ENCODE measurements at places on chromosomes 11 and 22.

- no peak for DNase-seq
Measured at GRCh38 chr22:17700778-17701177, 62.2 kb downstream of the BCL2L13 start.

DNA sequence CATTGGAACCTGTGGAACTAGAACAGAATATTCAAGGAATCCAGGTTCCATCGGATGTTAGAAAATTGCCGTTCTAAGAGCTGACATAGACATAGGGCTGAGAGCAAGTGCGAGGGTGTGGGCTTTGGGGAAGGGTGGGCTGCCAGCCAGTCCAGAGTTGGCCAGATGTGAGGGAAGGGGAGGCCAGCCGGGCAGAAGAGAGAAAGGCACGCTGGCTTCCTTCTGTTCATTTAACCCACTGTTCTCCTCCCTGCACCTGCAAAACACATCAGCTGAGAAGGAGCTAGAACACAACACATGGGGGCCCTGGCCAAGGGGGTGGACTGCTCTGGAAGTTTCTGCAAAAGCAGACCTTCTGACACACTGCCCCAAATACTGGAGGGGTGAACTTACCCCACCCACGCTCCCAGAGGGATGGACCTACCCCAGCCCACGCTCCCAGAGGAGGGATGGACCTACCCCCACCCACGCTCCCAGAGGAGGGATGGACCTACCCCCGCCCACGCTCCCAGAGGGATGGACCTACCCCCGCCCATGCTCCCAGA lies 98.0 kb downstream of the SHANK2 start:
- DNase-seq = no peak

DNA sequence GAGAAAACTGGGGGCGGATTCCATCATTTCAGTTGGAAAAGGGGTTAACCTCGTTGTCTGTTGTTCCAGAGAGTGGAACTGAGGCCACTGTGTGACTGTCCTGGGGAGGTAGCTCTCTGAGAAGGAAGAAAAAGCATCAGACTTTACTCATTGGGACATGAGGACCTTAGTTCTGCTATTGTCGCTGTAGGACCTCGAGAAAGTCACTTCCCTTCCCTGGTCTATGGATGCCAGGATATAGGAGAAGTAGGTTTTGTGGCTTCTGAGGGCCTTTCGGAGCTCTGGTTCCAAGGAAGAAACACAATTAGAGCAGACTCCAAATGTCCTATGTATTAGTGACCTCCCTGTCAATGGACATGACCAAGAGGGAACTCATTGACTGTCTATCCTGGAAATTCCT lies 6.2 kb downstream of the MYO18B start:
- DNase-seq = no peak

DNA sequence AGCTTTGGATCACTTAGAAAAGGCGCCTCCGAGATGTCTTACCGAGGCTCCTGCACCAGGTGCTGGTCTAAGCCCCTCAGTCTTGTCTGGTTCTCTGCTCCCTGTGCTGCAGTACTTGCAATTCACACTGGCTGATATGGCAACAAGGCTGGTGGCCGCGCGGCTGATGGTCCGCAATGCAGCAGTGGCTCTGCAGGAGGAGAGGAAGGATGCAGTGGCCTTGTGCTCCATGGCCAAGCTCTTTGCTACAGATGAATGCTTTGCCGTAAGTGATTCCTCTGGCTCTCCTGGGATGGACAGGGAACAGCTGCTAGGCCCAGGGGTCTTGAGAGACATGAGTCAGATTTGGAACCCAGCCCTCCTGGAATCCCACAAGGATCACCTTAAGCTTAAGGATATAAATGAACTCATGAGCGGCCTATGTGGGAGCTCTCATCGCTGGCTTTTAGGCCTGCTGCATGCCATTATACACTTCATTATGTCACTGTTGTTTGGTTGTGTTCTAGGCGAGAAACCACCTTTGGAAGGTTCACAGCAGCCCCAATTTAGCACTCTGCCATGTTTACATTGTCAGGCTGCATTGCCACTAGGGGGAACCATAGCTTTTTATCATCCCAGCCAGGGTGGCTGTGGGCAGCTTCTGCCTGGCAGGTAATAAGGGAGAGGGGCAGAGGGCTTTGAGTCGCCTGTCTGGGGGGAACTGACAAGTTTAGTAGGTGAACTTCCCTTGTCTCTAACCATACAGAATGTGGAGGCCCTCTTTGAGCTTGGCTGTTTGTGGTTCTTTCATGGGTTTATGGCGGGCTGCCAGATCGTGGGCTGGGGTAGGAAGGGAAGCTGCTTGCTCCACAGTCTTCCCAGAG lies 8.5 kb downstream of the ACAD8 start:
- DNase-seq = peak; percentile 52

DNA sequence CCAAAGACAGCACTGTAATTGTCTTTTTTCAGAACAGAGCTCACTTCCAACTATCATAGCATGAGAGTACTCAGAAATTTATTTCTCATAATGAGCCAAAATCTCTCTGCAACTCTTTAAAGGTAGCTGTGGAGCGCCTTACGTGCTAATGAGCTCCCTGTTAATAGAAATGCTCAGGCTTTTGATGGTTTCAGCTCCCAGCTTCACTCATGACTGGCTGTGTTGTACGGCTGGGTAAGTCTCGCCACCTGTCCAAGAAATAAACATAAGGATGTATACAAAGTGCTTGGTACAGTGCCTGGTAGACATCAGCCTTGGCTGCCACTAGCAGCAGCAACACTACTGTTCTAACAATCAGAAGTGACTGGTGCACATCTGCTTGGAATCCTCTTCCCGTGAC lies 109.4 kb downstream of the LDLRAD3 start:
- DNase-seq = no peak

DNA sequence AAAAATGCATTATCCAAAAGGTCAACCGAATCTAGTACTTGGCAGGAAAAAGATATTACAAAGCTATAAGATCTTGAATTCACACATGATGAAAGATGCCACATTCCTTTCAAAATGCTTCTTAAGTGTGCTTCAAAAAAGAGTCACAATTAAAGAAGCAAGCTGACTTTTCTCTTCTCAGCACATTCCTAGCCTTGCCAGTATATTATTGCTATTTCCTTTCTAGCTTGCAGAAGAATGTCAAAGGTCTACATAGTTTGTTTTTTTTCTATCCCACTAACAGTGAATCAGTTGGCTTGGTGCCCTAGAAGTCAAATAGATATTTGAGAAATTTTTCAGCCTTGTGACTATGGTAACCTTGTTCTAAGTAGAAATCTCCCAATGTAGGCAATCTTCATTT lies 56.8 kb downstream of the GUCY1A2 start:
- no peak for DNase-seq

- no peak for DNase-seq
Measured at GRCh38 chr11:2870969-2871680, 14.4 kb downstream of the CDKN1C start.

DNA sequence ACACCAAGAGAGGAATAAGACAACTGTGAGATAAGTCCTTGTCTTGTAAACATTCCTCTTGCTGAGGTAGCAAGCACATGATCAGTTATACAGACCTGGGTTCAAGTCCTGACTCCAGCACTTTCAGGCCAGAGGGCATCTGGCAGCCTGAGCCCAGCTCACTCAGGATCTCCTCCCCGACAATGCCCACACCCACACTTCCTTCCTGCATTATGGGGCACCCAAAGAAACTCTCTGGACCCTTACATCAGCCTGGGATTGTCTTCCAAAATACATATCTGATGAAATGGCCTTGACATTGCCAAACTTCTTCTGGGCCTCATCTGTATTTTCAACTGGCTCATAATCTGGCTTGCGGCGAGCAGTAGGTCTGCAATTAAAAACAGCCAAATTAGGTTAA lies 48.6 kb downstream of the ARFGAP3 start:
- DNase-seq = no peak

- DNase-seq = no peak
Measured at GRCh38 chr11:19805376-19805775, 92.7 kb downstream of the NAV2 start.

GRCh38 chr22:27349456-27349855 lies 452.1 kb downstream of the MN1 start:
- no peak for DNase-seq

DNA sequence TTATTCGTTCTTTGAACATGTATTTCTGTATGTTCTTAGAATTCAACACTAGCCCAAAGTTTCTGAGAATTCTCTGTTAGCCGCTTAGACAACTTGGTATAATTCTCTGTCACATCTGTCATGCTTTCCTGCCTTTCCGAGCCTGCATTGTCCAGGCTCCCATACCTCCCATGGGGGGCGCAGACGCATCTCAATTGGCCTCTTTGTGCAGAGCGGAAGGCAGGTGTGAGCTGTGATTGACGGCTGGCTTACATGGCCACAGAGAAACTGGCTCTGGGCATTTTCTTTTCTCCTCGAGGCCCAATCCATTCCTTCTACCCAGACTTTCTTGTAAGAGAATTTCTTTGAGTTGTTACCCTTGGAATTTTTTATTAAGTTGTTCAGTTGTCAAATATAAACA lies 132.7 kb upstream of the SESN3 start:
- DNase-seq = no peak

GRCh38 chr11:86473991-86474833 lies 99.5 kb downstream of the CCDC81 start:
- no peak for DNase-seq

DNA sequence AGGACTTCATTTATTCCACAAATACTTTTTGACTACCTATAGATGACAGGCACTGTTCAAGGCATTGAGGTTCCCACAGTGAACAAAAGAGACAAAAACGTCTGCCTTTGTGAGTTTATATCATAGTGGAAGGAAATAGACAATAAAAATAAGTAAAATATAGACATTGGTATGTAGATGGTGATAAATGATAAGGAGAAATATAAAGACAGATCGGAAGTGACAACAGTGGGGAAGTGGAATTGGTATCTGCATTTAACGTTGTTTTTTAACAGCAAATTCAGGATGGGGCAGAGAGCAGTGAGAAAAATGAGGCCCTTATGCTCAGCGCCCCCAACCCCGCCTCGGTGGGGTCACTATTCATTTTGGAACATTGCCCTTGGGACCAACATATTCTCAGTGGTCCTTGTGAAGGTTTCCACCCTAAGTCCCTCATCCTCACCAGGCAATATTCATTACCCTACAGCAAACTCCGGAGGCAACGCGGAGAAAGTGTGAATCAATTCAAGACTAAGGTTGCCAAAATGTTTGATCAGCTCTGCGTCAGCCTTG lies 627 bp upstream of the PEX26 start:
- no peak for DNase-seq

DNA sequence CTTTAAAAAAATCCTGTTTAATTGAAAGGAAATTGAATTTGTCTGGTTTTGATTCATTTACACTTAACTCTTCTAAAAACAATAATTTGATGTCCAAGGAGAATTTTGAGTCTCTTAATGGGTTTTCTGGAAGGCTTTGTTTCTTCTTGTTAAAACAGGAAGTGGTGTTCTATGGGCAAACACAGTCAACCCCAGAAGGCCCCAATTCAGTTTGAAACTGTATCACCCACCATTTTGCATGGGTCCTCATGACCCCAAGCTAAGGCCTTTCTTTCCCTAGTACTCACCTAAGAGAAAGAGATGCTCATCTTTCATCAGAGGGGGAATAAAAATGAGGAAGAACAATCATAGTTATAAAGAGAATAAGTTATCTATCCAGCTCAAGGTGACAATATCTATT lies 10.6 kb downstream of the FLI1 start:
- no peak for DNase-seq

DNA sequence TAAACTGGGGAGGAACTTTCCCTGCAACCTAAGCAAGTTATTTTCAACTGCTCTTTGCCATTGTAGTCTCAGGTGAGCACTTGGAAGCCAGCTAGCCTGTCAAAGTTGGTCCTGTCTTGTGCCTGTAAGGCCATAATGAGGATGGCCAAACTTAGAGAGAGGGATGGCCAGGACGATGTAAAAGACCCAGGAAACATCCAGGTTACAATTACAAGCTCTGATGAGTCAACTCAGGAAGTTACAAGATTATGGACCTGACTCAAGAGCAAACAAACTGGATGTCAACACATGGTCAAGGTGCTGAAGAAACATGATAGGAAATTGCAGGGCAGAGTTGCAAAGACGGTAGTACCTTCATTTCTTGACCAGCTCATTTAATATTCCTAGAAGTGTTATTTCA lies 1.6 kb downstream of the GTPBP1 start:
- no peak for DNase-seq

GRCh38 chr11:132490978-132491377 lies 1041.3 kb downstream of the OPCML start:
- DNase-seq = no peak

DNA sequence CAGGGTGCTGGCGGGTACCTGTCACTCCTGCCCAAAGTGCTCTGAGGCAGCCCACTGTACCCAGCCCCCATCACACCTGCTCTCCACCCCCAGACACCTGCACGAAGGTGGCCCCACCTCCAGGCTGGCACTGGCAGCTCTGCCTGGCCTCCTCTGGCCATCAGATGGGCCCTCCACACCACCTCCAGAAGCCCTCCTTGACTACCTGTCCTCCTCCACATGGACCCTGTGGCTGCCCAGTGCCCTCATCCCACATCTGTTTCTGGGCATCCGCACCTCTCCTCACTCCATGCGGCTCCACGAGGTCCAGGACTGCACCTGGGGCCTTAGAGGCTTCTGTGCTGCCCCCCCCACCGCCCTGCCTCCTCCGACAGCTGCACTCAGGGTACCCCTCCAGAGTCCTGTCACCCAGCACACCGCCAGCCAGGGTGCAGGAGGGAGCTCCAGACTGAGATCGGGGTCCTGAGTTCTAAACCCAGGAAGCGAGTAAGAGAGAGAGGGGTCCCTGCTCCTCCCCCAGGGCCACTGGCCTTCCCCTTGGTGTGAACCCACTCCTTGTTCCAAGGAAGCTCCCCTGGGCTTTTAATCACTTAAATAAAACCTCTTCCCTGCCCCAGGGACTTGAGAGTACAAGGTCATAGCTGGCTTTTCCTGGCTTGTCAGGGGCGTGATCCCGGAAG lies 1.7 kb downstream of the CTSD start:
- DNase-seq = no peak

DNA sequence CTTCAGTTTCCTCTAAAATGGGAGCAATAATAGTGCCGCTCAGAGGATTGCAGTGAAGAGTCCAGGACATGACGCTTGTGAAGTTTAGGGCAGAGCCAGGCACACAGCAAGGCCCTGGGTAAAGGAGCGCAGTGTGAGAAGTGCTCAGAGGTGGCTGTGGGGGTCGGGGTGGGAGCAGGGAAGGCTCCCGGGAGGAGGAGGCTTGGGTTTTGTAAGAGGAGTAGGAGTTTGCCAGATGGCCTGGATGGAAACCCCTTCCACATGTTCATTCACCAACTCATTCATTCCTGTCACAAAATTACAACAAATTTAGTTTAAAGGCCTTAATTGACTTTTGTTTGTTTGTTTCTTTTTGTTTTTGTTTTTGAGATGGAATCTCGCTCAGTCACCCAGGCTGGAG lies 17.0 kb downstream of the CRYBB2 start:
- no peak for DNase-seq

DNA sequence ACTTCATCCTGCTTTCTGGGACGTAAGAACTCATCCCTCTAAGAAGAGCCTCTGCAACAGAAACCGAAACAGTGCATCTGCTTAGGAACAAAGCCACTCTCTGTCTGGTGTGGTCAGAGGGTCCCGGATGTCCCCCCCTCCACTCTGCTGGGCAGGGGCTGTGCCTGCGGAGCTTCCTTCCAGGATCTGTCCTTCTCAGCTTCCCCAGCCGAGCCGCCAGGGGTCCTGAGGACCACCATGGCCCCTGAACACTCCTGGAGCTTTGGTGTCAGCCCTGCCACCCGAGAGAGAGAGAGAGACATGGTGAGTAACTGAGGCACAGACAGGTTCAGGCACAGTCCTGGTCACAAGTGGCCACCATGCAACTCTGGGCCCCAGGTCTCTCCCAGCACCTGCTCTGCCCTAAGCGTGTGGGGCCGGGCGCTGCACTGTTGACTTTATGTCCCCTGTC lies 24.4 kb upstream of the MGAT3 start:
- DNase-seq = no peak
